ENCODE measurements at places on chromosomes 1 and 21. TPM values are rescaled to one million over a fixed set of nuclear protein-coding genes. Genes with fewer than 3 reads are reported as not detected.

DNA sequence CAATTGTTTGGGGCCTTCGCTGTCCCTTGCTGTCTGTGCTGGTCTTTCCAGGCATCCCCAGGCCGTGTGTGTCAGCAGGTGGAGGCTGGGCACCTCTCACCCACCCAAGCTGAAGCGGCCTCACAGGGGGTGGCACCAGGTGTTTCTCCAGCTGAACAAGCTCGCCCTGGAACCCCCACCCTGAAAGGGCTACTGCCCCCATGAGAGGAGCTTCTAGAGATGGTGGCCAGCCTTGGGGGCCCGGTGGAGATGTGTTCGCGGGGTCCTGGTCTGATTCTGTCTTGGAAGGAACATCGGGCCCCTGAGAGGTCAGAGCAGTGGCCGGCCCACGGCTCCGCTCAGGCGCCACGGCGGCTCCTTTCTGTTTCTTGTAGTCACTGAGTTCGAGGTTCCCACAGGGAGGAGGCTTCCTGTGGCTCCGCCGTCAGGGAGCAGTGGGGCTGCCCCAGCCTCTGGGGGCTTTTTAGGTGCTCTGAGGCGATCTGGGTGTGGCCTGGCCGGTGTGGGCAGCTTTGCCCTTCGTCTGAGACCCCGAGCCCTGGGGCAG, 46.9 kb downstream of the SKI start:
- no peak for DNase-seq

The OXCT2 gene
- 1.2 TPM for total RNA-seq

DNA sequence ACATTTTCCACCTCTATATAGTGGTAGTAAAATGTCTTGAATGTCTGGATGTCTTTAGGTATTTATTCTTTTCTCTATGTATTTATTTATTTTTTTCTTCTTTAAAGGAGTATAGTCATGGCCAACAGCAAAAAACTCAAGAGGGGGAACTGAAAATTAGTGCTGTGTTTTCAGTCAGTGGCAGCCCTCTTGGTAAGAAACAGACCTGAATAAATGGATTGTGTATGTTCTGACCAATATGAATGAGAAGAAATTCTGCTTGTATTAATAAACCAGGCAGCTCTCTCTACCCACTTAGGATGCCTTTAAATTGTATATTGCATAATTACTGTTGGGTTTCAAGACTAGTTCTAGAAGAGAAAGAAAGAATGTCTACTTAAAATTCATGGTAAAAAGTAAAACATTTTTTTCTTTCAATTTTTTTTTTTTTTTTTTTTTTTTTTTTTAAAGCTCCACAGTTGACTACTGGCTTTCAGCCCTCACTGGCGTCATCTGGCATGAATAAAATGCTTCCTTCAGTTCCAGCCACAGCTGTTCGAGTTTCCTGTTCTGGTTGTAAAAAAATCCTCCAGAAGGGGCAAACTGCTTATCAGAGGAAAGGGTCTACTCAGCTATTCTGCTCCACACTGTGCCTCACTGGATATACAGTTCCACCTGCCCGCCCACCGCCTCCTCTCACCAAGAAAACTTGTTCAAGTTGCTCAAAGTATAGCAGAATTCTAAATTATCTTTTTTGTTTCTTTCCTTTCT, 101.6 kb downstream of the ZMYM4 start:
- no peak for DNase-seq

DNA sequence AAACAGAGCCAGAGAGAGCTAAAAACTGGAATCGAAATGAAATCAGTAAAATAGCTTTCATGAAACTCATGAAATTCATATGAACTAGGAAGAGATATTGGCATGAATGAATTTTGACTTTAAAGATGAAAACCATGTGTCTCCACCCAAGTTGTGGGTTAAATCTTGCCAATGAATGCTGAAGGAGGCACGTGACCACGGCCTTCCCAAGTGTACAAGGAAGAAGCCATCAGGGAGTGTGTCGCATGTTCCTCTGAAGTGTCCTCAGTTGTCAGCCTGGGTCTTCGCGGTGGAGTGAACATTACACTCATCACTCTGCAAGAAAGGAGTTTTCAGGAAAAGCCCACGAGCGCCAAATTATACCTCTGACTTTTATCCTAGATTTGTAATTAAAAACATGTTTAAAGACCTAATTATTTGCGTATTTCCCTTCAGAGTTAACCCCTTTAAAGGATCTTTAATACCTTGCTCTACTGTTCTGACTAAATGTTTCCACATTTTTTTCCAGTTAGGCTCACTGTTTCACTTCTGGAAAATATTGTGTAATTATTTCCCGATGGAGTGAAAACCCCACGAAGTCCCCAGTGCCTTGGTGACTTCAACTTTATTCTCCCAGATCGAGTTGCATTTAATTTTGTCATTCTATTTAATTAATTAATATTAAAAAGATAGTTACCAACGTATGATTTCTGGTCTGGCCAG, 118.3 kb downstream of the DHRS3 start:
- no peak for DNase-seq

DNA sequence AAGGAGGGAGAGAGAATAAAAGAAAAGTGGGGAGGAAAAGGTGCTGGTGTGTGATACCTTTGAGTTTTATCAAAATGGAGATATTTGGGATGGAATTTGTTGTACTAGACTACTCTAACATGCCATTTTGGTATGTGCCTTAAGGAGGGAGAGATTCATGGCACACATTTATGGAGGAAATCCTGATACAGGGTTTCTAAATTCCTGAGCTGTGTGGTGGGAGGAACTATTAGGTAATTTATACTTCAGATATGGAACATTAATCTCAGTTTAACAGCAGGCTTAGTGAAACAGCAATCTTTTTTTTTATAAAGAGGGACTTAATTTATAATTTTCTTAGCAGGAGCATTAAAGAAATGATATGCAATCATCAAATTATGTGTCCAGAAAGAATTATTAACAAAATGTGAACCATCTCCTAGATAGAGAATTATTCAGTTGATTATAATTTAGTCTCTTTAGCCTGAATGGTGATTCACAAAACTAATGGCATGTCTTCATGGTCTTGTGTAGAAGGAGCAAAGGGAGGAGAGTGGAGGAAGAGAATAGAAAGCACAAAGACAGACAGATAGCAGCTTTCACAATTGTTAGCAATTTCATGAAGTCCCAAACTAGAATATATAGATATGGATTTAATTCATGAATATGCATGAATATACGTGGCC, 301.6 kb downstream of the HLX start:
- DNase-seq = no peak

- no peak for DNase-seq
Measured at GRCh38 chr1:78543941-78544643, 53.3 kb downstream of the PTGFR start.

DNA sequence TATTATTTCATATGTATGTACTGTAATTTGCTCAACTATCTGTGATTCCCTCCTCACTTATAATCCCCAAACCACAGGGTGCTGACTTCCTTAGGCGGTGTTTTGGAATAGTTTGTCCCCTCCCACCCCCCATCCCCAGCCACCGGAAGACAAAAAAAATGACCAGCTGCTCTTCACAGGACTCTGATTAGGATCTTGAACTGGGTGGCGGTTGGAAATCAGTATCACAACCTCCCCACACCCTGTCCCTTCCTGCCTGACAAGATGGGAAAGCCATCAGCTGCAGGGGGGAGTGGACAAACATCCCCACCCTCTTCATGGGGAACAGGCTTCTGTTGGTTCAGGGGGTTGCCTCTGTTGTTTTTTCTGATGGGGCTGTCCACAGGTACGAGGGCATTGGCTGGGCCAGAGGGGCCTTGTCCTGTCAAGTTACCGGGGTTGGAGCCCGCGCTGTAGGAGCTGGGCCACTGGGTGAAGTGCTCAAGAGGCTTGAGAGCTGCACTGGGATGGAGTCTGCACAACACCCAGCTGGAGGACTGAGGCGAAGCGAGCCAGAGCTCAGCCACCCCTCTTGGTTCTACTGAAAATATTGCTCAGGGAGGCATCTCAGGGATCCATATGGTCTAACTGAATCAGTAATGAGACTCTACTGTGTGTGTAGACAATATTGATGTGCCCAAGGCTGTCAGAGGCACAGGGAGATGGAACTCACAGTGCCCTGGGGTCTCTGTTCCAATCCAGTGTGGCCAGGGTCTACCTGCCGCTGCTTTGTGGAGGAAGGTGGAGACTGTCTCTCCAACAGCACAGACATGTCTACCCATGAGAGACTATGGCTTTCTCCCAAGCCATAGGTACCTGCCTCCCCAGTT, 28.2 kb downstream of the NAV1 start:
- no peak for DNase-seq

DNA sequence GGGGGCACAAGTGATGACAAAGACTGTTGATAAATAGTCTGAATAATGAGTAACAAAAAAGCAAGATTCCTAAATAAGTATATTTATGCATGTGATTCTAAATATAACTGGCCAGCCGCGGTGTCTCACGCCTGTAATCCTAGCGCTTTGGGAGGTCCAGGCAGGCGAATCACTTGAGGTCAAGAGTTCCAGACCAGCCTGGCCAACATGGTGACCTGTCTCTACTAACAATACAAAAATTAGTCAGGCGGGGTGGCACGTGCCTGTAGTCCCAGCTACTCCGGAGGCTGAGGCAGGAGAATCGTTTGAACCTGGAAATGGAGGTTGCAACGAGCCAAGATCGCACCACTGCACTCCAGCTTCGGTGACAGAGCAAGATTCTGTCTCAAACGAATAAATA, 161.5 kb downstream of the TOMM20 start:
- no peak for DNase-seq

The FCGR3B gene
- not detected for total RNA-seq

- DNase-seq = no peak
Measured at GRCh38 chr1:3821908-3822307, 25.6 kb upstream of the LRRC47 start.

DNA sequence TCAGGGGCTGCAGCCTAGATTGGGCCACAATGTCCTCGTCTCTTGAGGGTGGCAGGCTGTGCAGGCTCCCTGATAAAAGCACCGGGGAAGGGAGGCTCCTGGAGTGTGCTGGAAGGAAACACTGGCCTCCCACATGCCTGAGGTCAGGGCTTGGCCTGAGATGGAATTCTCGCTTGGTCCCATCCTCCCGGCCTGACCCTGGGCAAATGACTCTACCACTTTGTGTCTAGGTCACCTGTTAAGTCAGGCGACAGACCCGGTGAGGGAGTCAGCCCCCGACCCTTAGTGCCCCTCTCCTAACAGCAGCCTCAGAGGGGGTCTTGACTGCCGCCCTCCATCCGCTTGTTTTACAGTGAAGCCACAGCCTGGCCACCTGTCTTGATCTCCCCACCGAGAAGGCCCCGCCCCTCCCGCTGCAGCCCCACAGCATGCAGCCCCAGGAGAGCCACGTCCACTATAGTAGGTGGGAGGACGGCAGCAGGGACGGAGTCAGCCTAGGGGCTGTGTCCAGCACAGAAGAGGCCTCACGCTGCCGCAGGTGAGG, 2.5 kb downstream of the SMIM1 start:
- no peak for DNase-seq

GRCh38 chr1:86499987-86500593, 31.4 kb downstream of the CLCA1 start:
- no peak for DNase-seq

DNA sequence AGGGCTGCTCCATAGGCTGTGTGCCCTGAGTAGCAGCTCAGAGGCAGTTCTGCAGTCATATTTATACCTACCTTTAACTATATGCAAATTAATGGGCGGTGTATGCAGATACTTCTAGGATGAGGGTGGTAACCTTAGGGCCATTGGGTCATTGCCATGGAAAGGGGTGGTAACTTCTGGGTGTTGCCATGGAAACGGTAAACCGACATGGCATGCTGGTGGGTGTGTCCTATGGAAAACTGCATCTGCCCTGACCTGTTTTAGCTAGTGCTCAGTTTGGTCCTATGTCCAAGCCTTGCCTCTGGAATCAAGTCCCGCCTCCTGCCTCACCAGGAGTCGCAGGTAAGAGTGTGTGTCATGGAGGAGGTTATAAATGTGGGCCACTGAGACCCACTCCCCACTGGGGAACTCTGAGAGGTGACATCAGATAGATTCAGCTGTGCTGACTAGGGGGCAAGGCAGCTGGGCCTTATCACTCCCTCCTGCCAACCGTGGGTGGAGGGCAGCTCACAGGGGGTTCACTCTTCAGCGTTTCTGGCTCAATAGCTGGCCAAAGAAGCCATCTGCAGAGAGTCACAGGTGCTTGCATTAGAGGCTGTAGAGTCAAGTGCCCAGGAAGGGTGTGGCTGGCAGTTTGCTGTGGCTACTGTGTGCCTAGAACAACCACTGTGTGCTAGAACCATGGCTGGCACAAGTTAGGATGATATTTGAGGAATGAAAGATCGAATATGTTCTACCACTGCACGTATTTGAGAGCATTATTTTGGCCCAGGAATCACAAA, 19.0 kb downstream of the BACE2 start:
- DNase-seq = peak; percentile 66

The TNFAIP8L2 gene
- total RNA-seq = not detected

The MPZ gene
- total RNA-seq = 3.3 TPM

The NES gene
- total RNA-seq = 65.8 TPM

GRCh38 chr1:173545688-173546087, 57.2 kb downstream of the SLC9C2 start:
- no peak for DNase-seq

DNA sequence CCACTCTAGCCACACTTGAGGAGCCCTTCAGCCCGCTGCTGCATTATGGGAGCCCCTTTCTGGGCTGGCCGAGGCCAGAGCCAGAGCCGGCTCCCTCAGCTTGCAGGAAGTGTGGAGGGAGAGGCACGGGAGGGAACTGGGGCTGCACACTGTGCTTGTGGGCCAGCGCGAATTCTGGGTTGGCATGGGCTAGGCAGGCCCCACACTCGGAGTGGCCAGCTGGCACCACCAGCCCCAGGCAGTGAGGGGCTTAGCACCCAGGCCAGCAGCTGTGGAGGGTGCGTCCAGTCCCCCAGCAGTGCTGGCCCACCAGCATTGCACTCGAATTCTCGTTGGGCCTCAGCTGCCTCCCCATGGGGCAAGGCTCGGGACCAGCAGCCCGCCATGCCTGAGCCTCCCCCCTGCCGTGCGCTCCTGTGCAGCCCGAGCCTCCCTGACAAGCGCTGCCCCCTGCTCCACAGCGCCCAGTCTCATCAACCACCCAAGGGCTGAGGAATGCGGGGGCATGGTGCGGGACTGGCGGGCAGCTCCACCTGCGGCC, 785.9 kb upstream of the TPTE start:
- DNase-seq = no peak

The KCNJ10 gene
- total RNA-seq = 0.26 TPM

GRCh38 chr1:30758785-30759380, 1.3 kb upstream of the LAPTM5 start:
- DNase-seq = peak; percentile 72

The TMPRSS15 gene
- not detected for total RNA-seq
